ENCODE measurements at places on chromosomes 5 and 9. TPM values are rescaled to one million over a fixed set of nuclear protein-coding genes. Genes with fewer than 3 reads are reported as not detected.

- peaks cover 7% of the 10 kb centered on the region for H3K4me1 ChIP-seq
- DNase-seq = no peak
- no peaks in the 10 kb centered on the region for H3K27me3 ChIP-seq
- H3K27ac ChIP-seq = no peak overlapping the region
- no peak overlapping the region for H3K4me3 ChIP-seq
These were observed 39.2 kb downstream of the GRAMD2B start for GRCh38 chr5:126462239-126463014.

GRCh38 chr5:93297116-93297515 lies 283.9 kb downstream of the NR2F1-AS1 start:
- H3K4me3 ChIP-seq = no peak overlapping the region
- H3K27me3 ChIP-seq = no peaks in the 10 kb centered on the region
- no peaks in the 10 kb centered on the region for H3K4me1 ChIP-seq
- no peak overlapping the region for H3K27ac ChIP-seq
- DNase-seq = no peak

DNA sequence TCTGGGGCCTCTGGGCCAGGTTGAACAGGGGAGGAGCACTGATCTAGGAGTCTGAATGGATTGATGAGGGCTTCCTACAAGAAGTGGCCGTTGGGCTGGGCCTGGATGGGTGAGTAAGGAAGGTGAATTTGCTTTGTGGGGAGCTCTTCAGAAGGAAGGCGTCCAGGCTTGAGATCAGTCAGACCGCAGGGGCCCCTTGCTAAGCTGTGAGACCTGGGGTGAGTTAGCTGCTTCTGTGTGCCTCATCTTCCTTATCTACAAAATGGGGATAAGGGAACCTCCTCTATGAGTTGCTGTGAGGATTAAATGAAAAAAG lies 1.1 kb upstream of the SYNPO start:
- H3K4me3 ChIP-seq = no peak overlapping the region
- no peak for DNase-seq
- H3K27ac ChIP-seq = peak overlapping the region; percentile 17
- H3K27me3 ChIP-seq = no peaks in the 10 kb centered on the region
- H3K36me3 ChIP-seq = no peaks in the 10 kb centered on the region

DNA sequence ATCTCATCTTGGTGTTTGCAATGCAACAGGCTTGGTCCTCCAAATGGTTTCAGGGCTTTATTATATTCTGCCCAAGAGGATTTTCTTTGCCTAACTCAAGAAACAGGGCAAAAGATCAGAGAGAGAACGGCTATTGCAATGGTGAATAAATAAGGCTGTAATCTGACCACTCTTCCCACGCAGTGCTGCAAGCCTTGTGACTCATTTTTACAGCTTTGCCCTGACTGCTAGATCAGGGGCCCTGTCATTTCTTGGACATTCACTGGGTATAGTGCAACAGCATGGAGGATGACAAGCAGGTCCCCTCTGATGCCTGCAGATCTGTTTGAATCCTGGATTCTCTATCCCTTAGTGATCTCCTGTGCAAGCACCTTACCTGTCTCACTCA lies 459.1 kb downstream of the EBF1 start:
- DNase-seq = no peak
- H3K36me3 ChIP-seq = no peaks in the 10 kb centered on the region
- no peaks in the 10 kb centered on the region for H3K27me3 ChIP-seq
- H3K4me1 ChIP-seq = no peaks in the 10 kb centered on the region

- H3K4me1 ChIP-seq = no peaks in the 10 kb centered on the region
- no peaks in the 10 kb centered on the region for H3K36me3 ChIP-seq
- no peaks in the 10 kb centered on the region for H3K27me3 ChIP-seq
- no peak overlapping the region for H3K27ac ChIP-seq
- no peak overlapping the region for H3K4me3 ChIP-seq
These were observed 59.9 kb downstream of the TMEM252 start for GRCh38 chr9:68480807-68481206.

TSLP gene
- total RNA-seq = 0.45 TPM

FAM169A gene
- 4.9 TPM for total RNA-seq

UNC5A gene
- not detected for total RNA-seq

GLRA1 gene
- total RNA-seq = not detected
